Bladder microvascular endothelial cell (primary cell): ENCODE measurements at places on chromosomes 12 and 14. TPM values are rescaled to one million over a fixed set of nuclear protein-coding genes. Genes with fewer than 3 reads are reported as not detected.

Gene JPH4
- under 0.01 TPM in 1 of 2 replicates, not detected in the other for total RNA-seq

Gene A2ML1
- total RNA-seq, result 0.06 TPM in 1 of 2 replicates, not detected in the other

Gene FAM90A1
- total RNA-seq, result not detected in 2 replicates

Gene PLBD1
- total RNA-seq, result 0.38 and 1.3 TPM in 2 replicates

Gene MYH6
- total RNA-seq, result not detected in 2 replicates

Gene EAPP
- 34.8 and 48.6 TPM in 2 replicates for total RNA-seq

Gene SLC25A21
- 0.16 and 1.3 TPM in 2 replicates for total RNA-seq

Gene OASL
- 1.3 and 1.9 TPM in 2 replicates for total RNA-seq

Gene ADAM21
- 0.32 and 0.44 TPM in 2 replicates for total RNA-seq

Gene SSTR1
- under 0.01 and 0.13 TPM in 2 replicates for total RNA-seq

Gene DIO3
- not detected in 2 replicates for total RNA-seq

Gene POLR3B
- 5.5 and 10.3 TPM in 2 replicates for total RNA-seq

Gene ERBB3
- 0.63 TPM in 1 of 2 replicates, not detected in the other for total RNA-seq

Gene POU6F1
- 1.1 and 2.7 TPM in 2 replicates for total RNA-seq
